Kidney (tissue), 22 donors: ENCODE measurements at places on chromosomes 2 and 18.

DNA sequence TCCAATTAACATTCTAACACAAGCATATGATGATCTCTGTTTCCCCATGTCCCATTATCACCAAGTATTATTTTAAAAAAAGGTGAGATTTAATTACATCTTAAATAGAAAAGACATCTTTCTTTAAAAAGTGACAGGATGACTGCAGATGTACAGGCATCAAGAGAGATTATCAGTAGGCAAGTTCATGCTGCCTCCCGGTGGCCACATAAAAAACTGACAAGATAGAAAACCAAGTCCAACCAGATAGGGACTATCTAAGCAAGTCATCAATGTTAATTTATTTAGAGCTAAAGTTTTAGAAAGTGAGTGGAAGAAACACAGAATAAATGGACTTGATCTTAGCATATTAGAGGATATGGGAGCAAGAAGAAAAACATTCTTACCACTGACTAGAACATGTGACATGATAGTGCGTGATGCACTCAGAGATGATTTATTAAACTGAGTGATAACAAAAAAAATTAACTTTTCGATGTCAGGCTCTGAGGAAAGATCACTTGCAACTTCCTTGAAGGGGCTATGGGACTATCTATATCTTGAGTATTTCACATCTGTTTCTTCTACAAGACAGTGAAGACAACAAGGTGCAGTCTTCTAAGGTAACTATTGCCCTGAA lies 5.4 kb upstream of the TDRD15 start:
- peak; percentile 38 for DNase-seq

DNA sequence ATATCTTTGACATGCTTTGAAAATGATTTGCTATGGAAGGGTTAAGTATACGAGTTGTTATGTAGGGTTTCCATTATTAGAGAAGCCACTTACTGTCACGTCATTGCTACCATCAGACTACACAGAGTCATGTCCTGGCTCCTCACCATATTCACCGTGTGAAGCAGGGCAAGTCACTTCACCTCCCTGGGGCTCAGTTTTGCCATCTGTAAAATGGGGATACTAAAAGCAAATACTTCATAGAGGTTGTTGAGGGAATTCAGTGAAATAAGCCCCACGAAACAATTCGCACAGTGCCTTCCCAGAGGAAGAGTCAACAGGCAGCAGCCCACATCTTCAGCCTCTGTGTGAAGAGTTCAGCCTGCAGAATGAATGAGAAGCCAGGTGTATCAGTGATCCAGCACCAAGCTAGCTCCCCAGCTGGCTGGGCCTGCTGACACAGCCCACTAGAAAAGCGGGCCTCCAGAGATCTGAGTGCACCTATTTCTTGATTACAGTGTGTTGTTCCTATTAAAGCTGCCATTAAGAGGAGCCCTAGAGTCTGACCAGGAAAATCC lies 3.4 kb downstream of the DIPK1C start:
- no peak for DNase-seq

- no peak for DNase-seq
These were observed 422.5 kb upstream of the CRIM1 start for GRCh38 chr2:35933031-35933430.

DNA sequence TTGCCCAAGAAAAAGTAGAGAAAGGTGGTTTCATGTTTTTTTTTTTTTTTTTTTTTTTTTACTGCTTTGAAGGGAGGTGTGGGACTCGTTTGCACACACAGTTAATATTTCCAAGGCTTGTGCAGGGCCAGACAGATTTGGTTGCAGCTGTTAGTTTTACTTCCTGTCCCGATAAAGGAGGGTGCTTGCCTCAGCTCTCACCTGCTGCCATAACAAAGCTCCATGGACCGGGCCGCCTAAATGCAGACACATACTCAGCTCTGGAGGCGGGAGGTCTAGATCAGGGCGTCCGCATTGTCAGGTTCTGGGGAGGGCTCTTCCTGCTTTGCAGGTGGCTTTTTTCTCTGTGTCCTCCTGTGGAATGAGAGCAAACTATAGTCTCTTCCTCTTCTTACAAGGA lies 69.9 kb downstream of the ODC1 start:
- DNase-seq = no peak

- no peak for DNase-seq
These were observed 58.1 kb downstream of the SERTAD2 start for GRCh38 chr2:64595397-64596176.

DNA sequence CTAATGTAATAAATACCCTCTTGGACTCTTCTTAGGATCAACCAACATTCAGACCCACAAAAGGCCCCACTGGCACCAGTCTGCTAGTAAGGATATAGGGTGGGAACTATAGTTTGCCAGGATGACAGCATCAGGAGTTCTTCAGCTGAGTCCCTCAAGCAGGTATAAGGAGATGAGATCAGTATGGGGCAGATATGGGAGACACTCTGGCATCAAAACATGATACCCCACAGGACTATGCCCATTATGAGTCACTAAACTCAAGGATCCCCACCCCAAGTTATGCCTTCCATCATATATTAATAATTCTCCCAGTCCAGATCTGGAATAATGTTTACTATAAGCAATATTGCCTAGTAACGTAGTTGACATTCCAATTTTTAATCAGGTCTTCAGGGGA lies 83.1 kb upstream of the CCDC141 start:
- DNase-seq = no peak

GRCh38 chr2:172609488-172609887 lies 53.6 kb downstream of the PDK1 start:
- no peak for DNase-seq

DNA sequence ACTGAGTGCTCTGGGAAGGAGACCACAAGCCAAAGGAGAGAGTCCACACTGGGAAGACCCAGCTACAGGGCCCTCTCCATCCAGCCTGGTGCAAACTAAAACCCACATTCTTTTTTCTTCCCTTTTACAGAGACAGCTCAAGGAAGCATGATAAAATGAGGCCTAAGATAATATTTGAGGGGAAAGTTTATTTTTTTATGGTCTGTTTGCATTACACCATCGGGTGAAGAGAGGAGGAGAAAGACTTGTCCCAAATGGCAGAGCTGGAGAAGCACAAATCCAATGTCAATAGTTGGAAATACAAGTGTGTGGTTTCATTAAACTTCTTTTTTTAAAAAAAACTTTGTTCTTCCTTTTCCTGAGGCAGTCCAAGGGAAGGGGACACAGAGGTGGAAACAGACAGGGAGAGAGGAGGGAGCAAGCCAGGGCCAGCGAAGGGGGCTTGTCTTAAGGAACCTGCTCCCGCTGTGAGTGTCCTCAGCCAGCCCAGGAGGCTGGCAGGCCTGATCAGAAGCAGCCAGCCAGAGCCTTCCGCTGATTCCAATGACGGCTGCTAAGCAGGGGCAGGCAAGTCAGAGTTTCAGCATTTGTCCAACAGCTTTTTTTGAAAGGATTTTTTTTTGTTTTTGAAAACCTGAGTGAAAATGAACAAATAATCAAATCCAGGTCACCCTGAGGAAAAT lies 203.8 kb upstream of the SIX2 start:
- DNase-seq = no peak

DNA sequence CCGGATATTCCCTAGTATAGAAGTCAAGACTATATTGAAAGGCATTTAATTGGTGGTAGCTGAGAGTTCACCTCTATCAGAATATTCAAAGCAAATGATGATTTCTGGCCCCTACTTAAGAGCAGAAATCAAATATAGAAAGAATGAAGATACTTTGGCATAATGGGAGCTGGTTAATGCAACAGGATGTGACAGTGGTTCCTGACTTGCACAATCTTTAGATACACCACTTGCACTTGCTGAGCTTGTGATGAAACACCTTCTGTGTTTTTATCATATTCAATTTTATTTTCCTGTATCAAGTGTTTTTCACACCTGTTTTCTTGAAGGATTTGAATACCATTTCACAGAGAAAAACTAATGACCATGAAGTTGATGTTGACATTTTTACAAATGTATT lies 124.1 kb upstream of the CDH19 start:
- no peak for DNase-seq

GRCh38 chr18:79403723-79404566 lies 8.2 kb downstream of the NFATC1 start:
- DNase-seq = no peak

DNA sequence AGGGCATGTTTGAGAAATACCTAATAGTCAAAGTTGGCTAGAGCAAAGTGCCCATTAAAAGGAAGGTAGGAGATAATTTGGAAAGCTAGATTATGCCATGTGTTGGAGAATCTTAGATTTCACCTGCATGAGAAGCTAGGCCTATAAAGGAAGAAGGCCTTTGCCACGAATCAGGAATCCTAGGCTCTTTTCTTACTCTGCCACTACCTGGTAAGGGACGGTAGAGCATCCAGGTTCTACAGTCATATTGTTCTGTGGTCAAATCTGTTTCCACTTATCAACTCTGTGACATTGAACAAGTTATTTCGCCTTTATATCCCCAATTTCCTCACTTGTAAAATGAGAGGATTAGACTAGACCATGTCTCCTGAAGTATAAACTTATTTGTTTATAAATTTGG lies 3.6 kb upstream of the KCNJ3 start:
- no peak for DNase-seq

DNA sequence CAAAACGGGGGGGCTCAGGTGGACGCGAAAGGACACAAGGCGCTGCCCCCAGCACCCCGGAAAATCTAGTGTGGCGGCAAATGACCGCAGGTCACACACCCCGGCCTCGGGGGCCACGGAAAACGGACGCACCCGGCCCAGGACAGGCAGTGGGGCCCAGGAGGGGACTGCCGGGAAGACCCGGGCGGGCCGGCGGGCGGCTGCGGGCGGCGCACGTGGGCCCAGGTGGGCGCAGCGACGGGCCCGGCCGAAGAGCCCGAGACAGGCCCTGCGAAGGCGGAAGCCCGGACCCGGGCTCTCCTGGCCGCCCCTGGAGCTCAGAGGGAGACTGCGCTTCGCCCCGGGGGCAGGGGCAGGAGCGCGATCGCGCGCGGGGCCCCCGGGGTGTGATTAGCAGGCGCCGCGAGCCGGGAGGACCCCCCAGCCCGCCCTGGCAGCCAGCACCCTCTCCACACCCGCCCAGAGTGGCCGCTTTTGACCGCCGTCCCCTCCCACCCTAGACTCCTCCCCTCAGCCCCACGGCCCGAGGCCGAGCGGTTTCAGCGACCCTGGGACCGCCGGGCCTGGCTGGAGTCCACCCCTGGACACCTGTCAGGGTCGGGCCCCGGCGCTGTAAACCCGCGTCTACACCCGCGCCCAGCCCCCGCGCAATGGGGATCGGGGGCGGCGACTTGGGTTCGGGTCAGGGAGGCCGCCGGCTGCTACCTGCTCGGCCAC lies 773 bp downstream of the MBP start:
- DNase-seq = peak; percentile 78

DNA sequence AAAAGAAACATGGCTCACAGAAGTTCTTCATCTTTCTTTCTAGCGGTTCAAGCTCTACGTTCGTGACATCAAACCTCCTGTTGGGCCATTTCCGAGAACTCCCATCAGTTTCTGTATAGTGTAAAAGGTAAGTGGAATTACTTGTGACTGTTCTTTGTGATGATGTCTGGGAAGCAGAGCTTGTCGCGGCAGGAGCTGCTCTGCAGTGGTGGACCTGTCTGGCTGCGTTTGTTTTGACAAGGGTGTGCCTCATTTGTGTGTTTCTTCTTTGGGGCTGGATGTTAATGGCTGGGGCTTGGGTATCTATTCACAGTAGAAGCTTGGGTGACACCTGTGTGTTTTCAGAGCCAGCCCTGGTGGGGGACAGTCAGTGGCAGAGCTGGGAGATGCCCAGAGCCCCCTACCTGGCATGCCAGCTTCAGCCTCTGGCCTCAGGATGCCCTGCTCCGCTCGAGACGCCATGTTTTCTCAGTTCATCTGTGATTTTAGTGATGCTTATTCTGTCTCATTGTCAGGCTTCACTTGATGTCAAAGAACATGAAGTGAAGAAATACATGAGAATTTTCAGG lies 59.6 kb downstream of the LDLRAD4 start:
- no peak for DNase-seq

DNA sequence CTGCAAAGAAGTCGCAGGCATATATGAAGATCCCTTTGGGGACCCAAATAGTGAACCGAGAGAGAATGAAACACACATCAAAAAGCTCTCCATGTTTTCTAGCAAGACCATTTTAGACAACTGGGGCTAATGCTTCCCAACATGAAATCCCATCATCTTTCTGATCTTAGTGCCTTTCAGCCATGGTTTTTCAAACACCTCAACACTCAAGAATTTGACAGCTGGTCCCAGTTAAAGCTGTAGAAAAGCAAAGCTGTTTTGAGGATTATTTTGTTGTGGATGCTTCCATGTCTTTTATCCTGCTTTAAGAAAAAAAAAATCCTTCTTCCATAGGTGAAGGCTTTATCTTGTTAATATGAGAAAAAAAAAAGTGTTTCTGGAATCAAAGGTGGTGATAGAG lies 259.1 kb downstream of the STK39 start:
- DNase-seq = no peak

DNA sequence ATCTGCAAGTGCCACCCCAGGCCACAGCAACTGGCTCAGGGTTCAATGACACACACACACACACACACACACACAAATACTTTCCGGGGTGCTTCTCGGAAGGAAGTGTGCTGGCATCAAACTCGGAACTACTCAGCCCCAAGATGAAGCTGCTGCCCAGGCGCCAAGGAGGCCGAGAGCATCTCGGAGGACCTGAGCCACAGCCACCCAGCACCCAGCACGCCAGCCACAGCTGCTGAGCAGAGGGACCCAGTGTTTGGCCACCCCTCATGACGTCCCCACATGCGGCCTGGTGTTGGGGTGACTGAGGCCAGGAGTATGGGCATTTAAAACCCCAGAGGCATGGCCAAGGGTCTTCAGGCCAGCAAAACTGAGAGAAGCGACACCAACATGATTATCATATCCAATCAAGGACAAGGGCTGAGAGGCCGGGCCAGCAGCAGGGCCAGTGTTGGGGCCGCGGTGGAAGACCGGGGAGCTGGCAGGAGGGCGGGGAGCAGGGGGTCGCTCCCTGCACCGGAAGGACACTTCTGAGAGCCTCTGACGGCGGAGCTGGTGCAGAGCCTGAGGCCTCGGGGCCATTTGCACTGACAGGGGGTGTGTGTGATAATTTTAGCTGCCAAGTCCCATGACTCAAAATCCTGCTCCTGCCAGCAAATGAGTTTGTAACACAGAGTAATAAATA lies 61.8 kb downstream of the BIN1 start:
- DNase-seq = no peak

- DNase-seq = no peak
These were observed 766.4 kb upstream of the ID2 start for GRCh38 chr2:7915302-7916091.

DNA sequence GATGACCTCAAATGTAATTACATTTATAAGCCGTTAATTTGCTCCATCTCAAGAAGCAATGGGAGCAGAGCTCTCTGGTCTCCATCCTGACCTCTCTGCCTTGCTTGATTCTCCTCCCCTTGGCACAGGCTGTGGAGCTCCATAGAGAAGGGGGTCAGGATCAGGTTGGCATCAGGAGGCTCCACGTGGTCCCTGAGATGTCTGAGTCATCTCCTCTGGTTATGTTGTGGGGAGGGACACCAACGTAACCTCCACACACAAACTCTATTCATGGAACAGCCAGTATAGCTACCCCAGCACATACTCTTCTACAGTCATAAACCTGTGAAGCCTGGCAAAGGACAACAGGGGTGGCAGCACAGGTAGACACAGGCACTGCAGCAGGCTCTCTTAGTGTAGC lies 29.0 kb downstream of the TRABD2A start:
- DNase-seq = no peak
